Chondrocyte (in vitro differentiated cells): ENCODE measurements at places on chromosomes 4 and X. TPM values are rescaled to one million over a fixed set of nuclear protein-coding genes. Genes with fewer than 3 reads are reported as not detected.

GRCh38 chr4:14321723-14322122 lies 680.6 kb upstream of the CPEB2 start:
- no peak overlapping the region for H3K4me3 ChIP-seq
- H3K27ac ChIP-seq, result no peak overlapping the region
- H3K4me1 ChIP-seq, result no peaks in the 10 kb centered on the region

GRCh38 chrX:38662640-38663039 lies 101.3 kb downstream of the TSPAN7 start:
- no peaks in the 10 kb centered on the region for H3K36me3 ChIP-seq
- no peak overlapping the region for H3K4me3 ChIP-seq
- H3K4me1 ChIP-seq, result no peaks in the 10 kb centered on the region
- no peak overlapping the region for H3K27ac ChIP-seq

DNA sequence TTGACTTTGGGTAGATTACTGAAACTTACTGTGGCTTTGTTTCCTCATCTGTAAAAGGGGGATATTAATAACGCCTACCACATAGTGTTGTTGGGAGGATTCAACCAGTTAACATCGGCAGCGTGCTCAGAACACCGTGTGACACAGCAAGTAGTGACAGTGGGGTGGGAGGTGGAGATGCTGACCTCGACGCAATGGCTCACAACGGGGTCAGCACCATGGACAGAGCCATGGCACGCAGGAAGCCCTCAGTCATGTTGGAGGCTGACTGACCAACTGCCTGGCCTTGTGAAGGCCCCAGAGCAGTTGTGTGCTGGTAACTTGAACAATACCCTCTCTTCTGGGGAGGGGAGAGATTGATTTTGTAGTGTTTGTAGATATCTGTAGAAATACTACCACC lies 93.2 kb downstream of the WFS1 start:
- H3K27me3 ChIP-seq, result peaks cover 56% of the 10 kb centered on the region
- H3K4me1 ChIP-seq, result no peaks in the 10 kb centered on the region
- H3K4me3 ChIP-seq, result no peak overlapping the region
- H3K36me3 ChIP-seq, result no peaks in the 10 kb centered on the region

GRCh38 chrX:12811658-12812057 lies 20.4 kb downstream of the PRPS2 start:
- H3K4me1 ChIP-seq, result no peaks in the 10 kb centered on the region
- no peak overlapping the region for H3K4me3 ChIP-seq
- no peak overlapping the region for H3K27ac ChIP-seq
- no peak for DNase-seq
- H3K27me3 ChIP-seq, result no peaks in the 10 kb centered on the region

The CTAG1B gene
- not detected in 3 replicates for total RNA-seq

DNA sequence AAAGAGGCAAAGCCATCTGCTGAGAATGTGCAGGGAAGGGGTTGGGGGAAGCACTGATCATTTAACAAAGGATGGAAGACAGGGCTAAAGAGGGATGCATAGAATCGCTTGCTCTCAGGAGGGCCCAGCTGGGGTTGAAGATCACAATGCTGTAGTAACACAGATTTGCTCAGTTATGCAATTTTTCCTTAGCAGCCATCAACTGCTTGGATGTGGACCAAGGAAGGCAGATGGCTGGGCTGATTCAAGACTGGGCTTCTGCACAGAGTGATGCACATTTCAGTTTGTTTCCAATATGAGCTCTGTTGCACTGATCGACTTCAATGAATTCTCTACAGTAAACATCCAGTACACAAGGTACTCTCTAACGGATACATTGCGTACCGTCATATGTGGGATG lies 127.8 kb upstream of the TBL1X start:
- H3K4me1 ChIP-seq, result peaks cover 24% of the 10 kb centered on the region
- H3K4me3 ChIP-seq, result no peak overlapping the region
- no peaks in the 10 kb centered on the region for H3K36me3 ChIP-seq
- DNase-seq, result no peak
- no peak overlapping the region for H3K27ac ChIP-seq

DNA sequence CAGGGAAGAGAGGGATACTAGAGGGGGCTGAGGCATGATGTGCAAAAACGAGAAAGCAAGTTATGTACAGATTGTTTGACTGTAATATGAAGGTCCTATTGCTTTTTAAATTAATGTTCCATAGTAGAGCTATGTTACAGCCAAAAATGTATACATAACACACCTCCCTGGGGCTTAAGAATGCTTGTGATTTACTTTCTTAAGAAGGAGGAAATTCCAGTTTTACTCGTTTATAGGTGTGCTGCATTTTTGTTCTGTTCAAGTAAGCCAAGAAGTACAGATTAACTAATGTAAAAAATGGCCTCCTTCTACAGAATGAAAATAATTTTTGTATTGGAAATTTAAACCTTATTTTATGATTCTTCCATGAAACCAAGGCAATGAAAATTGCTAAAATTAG lies 614.4 kb upstream of the NR3C2 start:
- H3K4me3 ChIP-seq, result no peak overlapping the region
- H3K4me1 ChIP-seq, result no peaks in the 10 kb centered on the region
- H3K27ac ChIP-seq, result no peak overlapping the region
- DNase-seq, result no peak

The CSAG2 gene
- total RNA-seq, result not detected in 3 replicates
